ENCODE measurements at places on chromosomes 2 and 18.

GRCh38 chr2:48738806-48739205, 16.7 kb downstream of the LHCGR start:
- DNase-seq = no peak

GRCh38 chr2:147681093-147681492, 163.7 kb upstream of the ACVR2A start:
- DNase-seq = no peak

GRCh38 chr18:22667616-22668422, 250.1 kb upstream of the CTAGE1 start:
- peak; percentile 37 for DNase-seq

- no peak for DNase-seq
Observed at GRCh38 chr2:46424937-46425336, 54.4 kb upstream of the TMEM247 start.

DNA sequence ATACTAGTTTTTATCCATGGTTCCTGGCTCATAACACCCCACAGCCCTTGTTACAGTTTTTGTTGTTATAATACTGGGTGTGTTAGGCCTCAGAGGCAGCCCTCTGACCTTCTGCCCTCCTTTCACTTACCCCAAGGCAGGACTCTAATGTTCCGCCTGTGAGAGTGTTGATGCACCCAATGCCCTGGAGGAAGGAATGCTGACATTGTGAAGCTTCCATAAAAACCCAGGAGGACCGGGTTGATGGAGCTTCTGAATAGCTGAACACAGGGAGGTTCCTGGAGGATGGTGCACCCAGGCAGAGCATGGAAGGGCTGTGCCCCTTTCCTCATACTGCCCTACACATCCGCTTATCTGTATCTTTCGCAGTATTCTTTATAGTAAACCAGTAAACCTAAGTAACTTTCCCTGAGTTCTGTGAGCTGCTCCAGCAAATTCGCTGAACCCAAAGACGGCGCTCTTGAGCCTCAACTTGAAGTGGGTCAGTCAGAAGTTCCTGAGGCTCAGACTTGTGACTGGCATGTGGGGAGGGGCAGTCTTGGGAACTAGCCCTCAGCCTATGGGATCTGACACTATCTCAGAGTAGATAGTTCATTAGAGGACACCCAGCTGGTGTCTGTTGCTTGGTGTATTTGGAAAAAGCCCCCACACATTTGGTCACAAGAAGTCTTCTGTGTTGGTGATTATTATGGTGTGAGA, 10.4 kb downstream of the STON1 start:
- no peak for DNase-seq

DNA sequence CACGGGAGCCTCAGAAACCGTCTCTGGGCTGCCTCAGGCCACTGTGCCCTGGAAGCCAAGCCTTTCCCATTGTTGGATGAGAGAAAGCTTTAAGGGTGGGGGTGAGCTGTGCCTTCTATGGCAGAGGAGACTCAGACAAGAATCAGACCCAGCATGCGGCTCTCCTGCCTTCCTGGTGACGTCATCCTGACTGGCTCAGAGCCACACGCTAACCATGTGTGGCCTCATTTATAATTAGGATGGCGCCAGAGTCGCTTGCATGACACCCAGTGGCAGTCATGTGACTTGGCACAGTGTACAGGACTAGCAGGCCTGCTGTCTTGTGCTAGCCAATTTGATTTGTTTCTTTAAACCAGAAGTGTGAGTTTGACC, 99.1 kb downstream of the SH3BP4 start:
- peak; percentile 87 for DNase-seq
